Activated T-helper 9 cell treated with anti-CD3 and anti-CD28 coated beads, Interleukin-2, amount 50 U/mL, for 16 hours (primary cell): ENCODE measurements at places on chromosomes 11 and 22.

GRCh38 chr11:42085736-42086135, 626.3 kb upstream of the LRRC4C start:
- DNase-seq = no peak

- DNase-seq = no peak
These were observed 17.7 kb downstream of the NAV2 start for GRCh38 chr11:19730373-19730772.

DNA sequence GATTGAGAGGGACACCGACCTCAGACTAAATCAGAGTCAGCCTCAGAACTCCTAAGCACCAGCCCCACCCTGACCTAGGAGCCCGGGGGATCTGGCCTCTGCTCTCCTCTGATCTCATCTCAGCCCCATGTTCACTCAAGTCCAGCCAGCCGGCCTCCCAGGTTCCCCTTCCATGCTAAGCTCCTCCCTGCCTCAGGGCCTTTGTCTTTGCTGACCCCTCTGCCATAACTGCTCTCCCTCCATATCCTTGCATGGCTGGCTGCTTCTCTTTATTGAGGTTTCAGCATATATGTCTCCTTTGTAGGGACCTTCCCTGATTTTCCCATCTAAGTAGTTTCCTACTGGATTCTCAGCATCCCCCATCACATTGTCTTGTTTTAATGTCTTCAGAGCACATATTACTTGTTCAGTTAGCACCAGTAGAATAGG, 780 bp upstream of the SLC15A3 start:
- DNase-seq = no peak

DNA sequence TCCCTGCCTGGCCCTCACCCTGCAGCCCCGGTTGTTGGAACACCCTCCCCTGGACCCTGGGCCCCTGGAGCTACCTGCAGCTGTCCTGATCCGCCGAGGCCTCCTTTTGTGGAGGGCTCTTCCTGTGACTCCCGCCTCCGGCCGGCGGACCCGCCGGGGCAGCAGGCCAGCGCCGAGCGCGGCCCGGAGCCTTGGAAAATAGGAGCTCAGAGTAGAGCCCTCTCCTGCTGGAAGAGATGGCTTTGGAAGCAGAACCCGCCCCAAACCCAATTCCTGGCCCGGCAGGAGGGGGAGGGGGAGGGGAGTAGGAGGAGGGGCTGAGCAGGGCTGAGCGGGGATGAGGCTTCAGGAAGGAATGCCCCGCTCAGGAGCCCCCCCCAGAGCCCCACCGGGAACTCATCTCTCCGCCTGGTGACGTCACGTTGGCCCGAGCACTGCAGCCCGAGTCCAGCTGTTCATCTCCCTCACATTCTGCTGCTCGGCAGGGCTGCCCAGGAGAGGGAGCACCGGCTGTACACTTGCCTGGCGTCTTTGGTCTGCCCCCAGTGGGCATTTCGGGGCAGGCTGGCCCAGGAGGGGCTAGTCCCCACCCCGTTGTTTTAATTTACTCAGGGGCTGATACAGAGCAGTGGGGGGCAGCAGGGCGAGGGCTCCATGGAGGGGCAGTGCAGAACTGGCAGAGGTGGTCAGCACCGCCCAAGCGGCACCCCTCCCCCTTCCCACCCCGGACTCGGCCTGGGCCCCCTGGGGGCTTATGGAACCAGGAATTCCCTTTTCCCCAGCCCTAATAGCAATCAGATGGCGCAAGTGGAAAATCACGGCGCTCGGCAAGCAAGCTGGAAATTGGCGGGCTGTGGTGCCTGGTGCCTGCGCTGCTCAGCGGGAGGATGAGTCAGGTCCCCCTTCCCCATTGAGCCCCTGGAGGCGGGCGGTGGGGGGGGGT, at the start of gene MRGPRF:
TSS of gene MRGPRF (minus strand) at position 238 of the 943 bp plus-strand sequence. CDS start 3,345 bp downstream, outside the sequence.
- no peak for DNase-seq

DNA sequence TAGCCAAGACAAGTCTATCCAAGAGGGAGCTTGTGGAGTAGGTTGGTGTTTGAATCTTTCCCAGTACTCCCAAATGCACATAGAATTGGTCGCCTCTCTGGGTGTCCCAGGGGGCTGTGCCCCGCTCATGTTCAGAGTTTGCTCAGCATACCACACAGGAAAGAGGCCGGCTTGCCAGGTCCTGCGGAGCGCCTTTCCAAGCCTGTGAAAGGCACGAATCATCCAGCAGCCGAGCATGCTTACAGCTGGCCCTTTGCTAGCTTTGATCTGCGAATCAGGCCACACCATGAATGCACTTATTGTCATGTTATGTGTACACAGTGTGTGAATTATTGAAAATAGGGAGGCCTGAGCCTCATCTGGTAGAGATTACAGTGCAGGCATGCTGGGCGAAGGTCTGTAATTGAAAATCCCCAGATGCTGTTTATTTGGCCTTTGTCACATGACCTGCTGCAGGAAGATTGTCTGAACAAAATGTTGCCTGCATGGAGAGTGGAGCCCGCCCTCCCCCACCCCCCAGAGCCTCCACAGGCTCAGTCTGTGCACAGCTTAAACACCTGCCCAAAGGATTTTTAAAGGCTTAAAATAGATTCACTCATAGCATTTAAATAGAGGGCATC, 163.3 kb upstream of the RASSF10 start:
- no peak for DNase-seq

DNA sequence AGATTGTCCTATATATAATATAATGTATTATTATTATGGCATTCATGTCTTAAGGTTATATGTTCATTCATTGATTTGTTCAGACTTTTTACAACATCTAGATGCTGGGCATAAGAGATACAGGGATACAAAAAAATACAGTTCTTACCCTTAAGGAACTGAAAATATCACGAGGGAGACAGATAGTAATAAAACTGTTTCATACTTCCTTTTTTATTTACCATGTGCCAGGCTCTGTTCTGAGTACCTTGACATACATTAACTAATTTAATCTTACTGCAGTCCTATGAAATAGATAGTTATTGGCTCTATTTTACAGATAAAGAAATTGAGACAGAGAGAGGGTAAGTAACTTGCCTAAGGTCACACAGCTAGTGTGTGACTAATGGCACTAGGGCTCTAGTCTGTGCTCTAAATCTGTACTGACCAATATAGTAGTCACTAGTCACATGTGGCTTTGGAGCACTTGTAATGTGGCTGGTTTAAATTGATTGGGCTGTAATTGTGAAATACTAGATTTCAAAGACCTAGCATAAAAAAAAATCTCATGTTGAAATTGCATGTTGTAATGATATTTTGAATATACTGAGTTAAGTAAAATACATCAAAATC, 21.3 kb downstream of the TRIM44 start:
- no peak for DNase-seq

DNA sequence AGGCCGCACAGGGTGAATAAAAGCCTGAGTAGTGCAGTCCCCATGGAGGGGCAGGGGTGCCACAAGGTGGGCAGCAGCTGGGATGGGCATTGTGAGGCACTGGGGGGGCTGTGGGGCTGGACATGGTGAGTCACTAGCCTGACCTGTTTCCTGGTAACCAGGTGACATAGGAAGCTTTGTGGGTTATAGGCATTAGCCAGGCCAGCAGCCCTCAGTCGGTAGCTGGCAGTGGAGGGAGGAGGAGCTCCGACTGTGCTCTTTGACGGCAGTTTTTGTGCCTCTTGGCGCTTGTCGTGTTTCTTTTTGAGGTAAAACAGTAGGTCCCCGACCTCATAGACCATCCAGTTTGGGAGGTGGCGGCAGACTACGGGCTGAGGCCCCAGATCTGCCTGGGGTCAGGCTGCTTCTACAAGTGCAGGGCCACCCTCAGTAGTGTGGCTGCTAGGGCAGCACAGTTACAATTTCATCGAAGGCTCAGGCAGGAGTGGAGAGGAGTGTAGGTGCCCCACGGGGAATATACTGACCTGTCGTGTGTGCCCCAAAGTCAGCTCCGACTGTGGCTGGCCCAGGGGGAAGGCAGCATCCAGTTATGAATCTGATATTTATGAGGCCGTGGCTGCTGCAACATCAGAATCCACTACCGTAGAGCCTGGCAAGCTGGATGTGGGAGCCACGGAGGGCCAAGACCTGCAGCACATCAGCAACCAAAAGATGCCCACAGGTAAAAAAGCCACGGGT, 107.7 kb downstream of the CRYBB2 start:
- DNase-seq = no peak

DNA sequence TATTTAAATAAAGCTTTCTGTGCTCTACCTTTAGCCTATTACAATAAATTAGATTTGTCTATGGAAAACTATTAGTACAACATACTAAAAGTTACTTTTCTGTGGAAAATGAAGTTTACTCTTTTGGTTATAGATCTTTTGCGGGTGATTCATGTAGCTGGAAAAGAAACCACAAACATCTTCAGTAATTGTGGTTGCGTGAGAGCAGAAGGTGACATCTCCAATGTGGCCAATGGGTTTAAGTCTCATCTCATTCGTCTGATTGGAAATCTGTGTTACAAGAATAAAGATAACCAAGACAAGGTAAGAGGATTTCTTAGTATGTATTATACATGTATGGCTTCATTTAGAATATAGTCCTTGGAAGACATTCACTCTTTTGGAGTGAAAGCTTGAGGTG, 68.6 kb downstream of the ATXN10 start:
- DNase-seq = no peak

GRCh38 chr22:25232301-25232700, 12.9 kb downstream of the CRYBB2 start:
- no peak for DNase-seq

DNA sequence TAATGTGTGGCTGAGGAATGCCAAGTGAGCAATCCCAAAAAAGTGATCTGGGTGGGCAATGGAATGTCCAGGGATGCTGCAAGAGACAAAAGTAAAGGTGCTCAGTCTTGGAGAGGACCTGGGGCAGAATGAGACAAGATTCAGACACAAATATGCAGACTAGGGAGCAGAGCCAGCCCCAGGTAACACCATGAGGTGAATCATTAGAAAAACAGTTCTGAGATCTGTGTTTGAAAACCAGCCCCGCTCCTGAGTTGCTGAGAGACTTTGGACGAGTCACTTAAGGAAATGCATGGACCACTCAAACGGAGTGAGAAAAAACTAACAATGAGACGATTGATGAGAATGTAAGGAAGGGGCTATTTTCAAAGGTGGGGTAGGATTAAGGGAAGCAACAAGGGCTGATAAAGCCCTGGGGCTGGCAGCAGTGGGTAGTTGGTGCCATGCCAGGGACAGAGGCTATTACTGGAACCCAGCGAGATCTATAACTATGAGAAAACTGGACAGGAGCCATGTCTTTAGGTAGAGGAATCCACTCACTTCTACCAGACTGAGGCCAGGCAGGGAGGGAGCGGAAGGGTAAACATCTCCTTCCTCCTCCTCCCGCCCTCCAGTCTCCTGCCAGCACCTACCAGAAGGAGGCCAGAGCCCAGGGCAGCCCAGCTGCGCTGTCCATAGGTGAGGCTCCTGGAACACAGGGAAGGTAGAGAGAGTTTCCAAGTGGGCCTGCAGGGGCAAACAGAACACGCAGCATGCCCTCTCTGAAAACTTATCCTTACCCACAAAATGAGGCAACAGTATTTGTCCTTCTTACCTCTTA, 130.4 kb upstream of the TEAD1 start:
- no peak for DNase-seq

DNA sequence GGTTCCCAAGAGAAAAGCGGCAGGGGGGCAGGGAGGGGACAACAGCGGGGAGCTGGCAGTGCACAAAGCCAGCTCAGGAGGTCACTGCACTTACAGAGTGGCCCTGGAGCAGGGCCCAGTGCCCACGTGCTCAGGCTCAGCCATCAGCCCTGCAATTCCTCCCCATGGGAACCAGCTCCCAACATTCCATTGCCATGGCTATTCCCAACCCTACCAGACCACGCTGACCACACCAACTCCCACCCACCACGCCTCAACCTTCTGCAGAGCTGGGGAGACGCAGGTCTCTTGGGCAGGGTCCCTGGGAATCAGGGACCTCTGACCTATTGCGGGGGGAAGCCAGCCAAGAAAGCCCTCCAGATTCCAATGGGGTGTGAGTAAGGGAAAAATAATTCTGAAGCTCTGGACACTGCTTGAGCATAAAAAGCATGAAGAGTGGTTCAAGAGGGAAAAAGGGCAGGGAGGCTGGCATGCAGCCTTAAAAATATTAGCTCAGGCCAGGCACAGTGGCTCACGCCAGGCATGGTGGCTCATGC, 38.3 kb upstream of the TFIP11 start:
- DNase-seq = no peak

DNA sequence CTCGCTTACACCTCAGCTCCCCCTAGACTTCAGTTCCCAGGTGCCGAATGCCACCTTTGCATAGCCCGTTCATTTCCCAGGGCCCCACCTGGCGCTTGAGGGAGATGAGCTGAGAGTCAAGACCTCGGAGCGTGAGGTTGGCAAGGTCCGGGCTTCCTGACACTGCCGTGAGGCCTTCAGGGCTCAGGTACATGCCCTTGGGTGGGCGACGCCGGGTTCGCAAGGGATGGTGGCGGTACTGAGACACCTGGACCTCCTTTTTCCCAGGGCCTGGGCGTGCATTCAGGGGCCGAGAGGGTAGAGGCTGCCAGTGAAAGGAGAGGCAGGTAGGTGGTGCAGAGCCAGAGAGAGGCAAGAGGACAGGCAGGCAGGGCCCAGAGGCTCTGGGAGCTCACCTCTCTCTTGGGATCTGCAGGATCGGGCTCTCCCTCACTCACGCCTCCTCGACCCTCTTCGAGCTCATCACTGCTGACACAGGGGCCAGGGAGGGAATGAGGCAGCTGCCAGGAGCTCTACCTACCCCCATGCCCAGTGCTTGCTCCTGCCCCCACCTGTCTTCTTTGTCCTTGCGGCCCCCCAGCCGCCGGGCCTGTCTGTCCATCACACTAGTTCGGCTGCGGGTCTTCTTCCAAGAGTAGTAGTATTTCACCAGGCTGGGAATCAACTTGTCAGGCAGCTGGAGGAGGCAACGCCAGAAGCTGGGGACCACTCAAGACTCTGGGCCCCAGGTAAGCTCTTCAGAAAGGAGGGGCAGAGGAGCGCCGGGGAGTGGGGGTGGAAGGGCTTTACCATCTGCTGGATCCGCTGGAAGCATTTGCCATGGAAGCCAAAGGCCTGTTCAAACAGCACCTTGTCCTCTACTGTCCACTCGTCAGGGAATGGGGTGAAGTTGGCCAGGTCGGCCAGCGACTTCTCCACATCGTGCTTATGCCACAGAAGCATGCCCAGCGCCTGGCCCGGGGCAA, 2.8 kb downstream of the RCOR2 start:
- no peak for DNase-seq

DNA sequence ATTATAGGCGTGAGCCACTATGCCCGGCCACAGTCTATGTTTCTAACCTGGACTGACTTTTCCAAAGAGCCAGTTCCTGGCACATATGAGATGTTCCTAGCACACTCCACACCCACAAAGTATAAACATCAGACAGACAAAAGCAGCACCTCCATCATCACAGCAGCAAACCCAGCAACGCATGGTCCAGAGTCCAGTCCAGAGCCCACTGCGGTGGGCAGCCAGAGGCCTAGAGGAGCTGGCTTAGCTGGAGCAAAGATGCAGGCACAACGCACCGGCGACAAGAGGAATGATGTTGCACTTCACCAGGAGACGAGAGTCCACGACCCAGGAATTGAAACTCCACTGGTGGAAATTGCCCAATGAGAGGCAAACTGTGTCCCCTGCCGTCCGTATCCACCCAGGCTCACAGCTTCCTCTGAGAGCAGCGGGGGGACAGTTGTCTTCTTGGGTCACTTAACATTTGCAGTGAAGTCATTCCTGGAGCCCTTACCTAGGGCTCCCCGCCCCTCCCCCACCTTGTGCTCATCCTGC, 36.6 kb downstream of the RPS6KA4 start:
- no peak for DNase-seq
